ENCODE measurements at places on chromosomes 4 and X.

- no peak for DNase-seq
Measured at GRCh38 chrX:13700380-13700779, 11.5 kb downstream of the RAB9A start.

GRCh38 chrX:45322820-45323219 is 122.1 kb upstream of the DIPK2B start:
- DNase-seq = no peak

DNA sequence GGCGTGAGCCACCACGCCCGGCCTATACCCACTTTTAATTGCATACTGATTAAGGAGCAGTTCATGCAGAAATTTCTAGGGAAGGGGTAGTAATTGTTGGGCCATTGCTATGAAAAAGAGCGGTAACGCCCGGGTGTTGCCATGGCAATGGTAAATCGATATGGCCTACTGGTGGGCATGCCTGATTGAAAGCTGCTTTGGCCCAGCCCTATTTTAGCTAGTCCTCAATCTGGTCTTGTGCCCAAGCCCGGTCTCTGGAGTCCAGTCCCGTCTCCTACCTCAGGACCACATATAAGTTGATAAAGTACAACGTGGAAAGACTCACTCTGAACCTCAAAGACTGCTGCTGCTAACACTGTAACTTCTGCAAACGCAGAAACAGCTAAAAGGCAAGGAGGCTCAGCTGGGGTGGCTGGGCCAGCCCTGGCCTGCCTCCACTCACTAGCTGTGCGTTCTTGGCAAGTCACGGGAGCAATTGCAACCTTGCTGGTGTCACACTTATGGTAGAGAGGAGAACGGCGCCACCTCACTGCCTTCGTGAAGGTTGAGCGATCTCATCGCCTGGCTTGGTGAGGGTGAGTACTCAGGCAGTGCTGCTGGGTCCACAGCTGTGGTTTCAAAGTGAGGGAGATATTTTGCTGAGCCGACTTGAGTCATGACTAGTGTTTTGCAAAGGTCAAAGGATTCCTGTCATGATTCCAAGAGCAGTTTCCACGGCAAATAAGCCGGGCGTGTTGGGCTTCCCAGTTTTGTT is 57.0 kb upstream of the GRPEL1 start:
- no peak for DNase-seq

DNA sequence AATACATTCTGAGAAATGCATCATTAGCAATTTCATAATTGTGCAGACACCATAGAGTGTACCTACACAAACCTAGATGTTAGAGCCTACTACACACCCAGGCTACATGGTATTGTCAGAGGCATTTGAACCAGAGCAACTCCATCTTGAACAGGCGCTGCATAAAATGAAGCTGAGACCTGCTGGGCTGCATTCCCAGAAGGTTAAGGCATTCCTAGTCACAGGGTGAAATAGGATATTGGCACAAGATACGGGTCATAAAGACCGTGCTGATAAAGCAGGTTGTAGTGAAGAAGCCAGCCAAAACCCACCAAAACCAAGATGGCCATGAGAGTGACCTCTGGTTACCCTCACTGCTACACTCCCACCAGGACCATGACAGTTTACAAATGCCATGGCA is 116.4 kb downstream of the LARP7 start:
- no peak for DNase-seq

DNA sequence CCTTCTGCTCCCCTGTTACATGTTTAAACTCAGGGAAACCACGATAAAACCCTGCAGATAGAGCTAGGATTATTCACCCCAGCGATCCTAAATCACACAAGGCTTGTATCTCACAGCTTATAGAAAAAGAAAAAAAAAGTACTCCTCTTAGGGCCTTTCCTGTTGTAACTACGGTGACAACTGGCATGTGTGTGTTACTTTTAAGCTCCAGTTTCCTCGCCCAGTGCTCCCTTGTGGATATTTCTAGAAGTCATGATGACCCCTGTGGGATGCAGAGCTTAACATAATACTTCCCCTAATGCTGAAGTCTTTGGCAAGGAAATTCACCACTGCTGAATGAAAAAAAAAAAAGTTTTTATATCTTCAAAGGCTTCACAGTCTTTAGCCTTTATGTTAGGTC is 114.7 kb downstream of the NWD2 start:
- no peak for DNase-seq

DNA sequence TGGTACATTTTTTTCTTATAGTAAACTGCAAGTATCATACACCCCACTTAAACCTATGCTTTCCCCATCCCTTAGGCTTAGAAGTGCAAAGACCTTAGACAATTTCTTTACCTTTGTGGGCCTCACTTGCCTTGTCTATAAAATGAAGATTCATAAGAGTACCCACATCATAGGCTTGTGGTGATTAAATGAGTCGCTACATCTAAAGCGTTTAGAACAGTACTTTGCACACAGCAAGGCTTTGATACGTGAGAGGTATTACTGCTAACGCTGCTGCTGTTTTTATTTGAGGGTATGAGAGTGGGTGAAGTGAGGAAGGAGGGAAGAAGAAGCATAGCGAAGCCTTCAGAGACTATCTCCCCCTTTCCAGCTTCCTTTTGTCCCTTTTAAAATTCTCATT is 87.8 kb upstream of the RPS6KA3 start:
- no peak for DNase-seq

DNA sequence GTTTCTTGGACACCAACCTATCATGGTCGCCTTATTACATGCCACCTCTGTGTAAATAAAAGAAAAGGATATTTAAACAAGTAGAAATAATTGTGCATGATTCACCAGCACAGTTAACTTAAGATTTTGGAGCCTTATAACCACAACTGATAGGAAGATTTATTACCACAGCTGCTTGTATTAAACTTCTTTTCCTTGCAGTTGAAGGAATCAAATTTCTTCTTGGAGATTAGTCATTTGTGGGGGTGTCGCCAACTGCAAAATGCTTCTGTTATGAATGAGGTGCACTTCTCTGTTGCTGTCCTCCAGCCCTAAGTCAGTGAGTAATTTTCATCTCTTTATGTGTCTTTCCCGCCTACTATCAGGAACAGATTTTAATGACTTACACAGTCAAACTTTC is 73.3 kb downstream of the OR13H1 start:
- no peak for DNase-seq

- DNase-seq = no peak
Measured at GRCh38 chr4:111842336-111842735, 302.9 kb upstream of the FAM241A start.

- DNase-seq = no peak
Measured at GRCh38 chr4:154583230-154583629, 7.3 kb downstream of the FGA start.

DNA sequence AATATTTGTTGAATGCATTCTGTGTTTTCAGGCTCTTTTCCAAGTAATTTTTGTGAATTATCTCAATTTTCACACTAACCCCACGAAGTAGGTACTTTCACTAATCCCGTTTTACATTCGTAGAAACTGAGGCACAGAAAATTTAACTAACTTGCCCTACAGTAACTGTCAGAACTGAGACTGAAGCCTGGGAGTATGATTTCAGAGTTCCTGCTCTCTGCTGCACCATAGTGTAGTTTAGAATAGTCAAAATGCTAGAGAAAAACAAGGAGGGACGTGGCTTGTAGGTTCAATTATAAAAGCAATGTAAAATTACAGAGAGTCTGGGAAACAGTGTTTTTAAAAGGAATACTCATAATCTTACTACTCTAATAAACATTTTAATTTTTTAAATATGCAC is 2.2 kb downstream of the CLCN3 start:
- no peak for DNase-seq

DNA sequence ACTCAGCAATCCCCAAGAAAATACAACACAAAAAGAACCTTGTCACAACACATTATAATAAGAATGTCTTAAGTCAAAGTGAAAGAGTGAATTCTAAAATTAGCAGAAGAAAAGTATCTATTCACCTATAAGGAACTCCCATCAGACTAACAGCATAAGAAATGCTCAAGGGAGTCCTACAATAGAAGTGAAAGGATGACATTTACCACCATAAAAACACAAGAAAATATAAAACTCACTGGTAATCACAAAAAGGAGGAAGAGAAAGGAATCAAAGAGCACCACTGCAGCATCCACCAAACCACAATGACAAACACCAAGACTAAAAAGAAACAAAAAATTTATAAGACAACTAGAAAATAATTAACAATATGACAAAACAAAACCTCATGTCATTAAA is 257.0 kb upstream of the AGTR2 start:
- no peak for DNase-seq

DNA sequence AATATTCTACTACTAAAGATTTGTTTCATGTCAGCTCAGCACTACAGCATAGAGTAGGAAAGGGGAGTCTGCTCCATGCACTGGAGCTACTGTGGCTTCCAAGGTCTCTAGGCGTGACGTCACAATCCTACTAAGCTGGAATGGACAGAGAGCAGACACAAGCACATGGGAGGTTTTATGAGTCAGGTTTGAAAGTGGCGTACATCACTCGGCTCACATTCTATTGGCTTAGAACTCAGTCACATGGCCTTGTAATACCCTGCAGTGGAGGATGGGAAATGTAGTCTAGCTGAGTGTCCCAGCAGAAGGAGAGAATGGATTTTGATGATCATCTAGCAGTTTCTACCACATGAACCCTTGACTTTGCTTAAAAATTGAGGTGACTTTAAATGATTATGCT is 624.8 kb upstream of the ATOH1 start:
- DNase-seq = no peak

GRCh38 chr4:112288455-112288854 is 2.8 kb upstream of the TIFA start:
- no peak for DNase-seq

DNA sequence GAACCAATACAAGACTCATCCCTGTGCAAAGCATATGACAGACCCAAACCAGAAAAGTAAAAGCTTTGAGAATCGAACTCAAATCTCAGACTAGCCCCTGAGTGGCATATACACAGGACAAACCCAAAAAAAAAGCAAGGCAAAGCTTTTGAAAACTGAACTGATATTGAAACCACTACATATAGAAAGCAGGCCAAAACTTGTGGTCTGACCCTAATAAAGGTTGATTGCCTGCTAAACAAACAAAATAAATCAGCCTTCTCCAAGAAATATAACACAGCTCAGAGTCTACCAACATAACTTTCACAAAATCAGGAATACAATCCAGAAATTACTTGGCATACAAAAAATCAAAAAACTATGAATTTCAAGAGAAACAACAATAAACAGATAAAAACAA is 40.3 kb downstream of the LRBA start:
- no peak for DNase-seq

DNA sequence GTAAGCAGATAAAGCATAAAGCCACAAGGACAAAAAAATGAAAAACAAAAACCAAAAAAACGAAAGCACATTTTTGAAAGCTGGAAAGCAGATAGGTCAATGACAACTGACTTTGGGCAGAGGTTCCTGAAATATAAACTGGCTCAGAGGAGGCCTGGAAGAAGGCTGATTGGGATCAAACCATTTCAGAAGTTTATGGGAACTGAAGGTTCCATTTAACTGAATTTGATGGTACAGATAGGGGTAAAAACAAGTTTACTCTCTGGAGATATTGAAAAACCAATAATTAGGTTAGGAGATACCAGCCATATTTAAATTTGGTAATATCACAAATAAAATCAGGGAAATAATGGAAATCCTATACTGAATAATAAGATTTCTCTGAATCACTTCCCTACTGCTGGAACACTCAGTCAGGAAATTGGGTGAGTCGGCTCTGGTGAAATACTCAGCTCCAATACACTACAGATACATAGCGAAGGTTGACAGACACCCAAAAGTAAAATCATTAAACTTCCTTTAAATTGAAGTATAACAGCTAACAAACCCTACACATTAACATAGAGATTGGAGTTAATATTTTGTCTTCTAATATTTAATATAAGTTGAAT is 1584.3 kb downstream of the STIM2 start:
- DNase-seq = no peak

DNA sequence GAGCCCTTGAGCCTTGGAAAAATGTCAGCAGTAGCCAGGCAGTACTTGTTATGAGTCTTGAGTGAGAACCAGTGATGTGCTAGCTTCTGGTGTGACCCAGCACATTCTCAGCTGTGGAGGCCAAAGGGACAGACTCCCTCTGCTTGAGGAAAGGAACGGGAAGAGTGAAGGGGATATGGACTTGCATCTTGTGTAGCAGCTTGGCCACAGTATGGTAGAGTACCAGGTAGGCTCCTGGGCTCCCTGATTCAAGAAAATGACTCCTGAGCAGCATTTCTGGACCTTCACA is 1601.9 kb upstream of the ADGRL3 start:
- DNase-seq = no peak

DNA sequence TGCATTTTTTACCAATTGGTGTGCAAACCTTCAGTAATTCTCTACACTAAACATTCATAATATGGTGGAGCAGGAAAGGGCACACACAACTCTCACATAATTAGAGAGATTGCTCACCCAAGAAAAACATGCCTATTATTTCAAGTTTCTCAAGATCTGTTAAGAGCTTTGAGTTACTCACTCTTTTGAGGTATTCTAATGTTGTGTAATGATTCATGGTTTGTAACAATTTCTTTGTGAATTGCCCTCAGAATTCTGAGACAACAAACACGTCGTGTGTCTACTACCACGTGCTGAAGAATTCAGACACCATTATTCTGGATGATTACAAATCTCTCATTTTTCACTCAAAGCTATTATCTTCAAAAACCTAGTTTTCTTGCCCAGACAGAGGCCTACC is 82.8 kb downstream of the PDGFC start:
- no peak for DNase-seq

DNA sequence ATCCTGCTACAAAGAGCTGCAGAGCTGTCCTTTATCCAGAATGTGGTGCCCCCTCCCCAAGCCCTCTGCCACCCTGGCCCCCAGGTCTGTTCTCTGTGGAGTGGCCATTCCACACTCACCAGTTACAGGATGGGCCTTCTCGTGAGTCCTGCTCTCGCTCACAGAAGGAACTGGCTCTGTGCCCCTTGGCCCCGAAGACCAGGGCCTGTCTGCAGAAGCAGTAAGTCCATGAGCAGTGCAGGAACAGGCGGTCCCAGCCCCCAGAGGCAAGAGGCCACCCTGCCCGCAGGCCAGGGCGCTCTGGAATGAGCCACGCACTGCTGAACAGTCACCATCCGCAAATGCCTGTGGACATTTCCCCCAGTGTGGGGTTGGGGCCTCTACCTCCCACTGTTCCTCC is 92.2 kb downstream of the DCTD start:
- no peak for DNase-seq

GRCh38 chr4:107562316-107562715 is 157.7 kb downstream of the PAPSS1 start:
- no peak for DNase-seq

DNA sequence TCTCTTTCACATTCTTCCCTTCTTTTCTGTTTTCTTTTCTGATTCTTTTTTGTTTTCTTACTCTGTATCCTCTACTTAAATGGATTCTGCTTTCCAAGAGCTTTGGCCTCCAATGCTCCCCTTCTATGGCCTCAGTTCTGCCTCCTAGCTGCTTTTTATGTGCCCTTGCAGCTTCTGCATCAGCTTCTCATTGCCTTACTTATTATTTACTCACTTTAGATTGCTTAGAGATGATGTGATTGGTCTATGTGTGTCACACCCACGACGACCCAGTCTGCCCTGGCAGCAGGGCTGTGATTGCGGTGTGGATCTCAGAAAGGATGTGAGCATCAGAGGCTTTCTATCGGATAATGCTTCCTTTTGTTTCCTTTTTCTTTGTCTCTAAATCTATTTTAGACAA is 71.8 kb upstream of the SMARCA5 start:
- no peak for DNase-seq

- DNase-seq = no peak
Measured at GRCh38 chrX:12113321-12113720, 25.0 kb upstream of the FRMPD4 start.

- no peak for DNase-seq
Measured at GRCh38 chr4:148651991-148652390, 209.8 kb upstream of the NR3C2 start.

Data from GF-D8 (cell line).